ENCODE measurements at places on chromosomes 1 and 21.

- no peak for DNase-seq
These were observed 4.1 kb downstream of the CDC42BPA start for GRCh38 chr1:227314014-227314848.

- no peak for DNase-seq
These were observed 49.5 kb upstream of the IPO9 start for GRCh38 chr1:201779351-201779880.

- no peak for DNase-seq
These were observed 119.0 kb downstream of the MAST2 start for GRCh38 chr1:45922374-45922773.

DNA sequence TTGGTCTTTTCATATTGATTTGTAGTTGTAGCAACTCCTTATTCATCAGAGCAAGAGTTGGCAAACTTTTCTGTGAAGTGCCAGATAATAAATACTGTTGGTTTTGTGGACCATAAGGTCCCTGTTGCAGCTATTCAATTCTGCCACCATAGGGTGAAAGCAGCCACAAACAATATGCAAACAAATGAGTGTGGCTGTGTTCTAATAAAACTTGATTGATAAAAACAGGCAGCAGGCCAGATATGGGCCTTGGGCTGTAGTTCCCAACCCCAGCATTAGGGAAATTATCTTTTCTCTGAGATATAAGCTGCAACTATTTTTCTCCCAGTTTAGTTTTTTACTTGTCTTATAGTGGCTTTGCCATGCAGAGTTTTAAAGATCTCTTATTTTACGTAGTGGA, 469.2 kb downstream of the SMYD3 start:
- DNase-seq: no peak

- no peak for DNase-seq
These were observed 32.4 kb downstream of the EIF2D start for GRCh38 chr1:206579747-206580437.

- no peak for DNase-seq
These were observed 29.8 kb upstream of the ZBTB21 start for GRCh38 chr21:42039911-42040351.

DNA sequence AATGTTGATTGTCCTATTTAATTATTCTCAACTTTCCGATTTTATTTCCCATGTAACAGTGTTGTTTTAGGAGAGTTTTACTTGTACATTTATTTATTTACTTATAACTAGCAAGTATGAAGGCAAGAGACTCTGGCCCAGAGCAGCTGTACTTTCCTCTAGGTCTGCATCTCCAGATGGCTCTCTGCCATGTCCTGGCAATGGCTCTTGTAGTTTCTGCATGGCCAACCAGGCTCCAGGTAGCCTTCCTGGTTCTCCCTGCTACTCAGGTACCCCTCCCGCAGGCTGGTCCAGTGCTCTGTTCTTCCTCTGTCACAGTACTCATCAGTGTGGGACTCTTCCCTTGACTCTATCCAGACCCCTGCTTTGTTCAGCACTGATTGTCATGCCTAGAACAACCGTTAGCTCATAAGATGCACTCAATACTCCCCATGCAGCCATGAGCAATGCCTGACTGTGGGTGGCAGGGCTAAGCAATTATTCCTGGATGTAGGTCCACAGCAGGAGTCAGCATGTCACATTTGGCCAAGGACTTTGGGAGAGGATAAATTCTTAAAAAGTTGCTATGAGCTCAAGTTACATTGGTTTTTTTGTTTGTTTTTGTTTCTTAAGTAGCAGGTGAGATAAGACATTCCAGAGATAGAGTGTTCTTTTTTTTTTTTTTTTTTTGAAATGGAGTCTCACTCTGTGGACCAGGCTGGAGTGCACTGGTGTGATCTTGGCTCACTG, 10.9 kb upstream of the IL20 start:
- no peak for DNase-seq

GRCh38 chr1:38671221-38671620, 188.4 kb downstream of the RRAGC start:
- no peak for DNase-seq

GRCh38 chr1:3003039-3003940, 18.0 kb upstream of the ACTRT2 start:
- no peak for DNase-seq

DNA sequence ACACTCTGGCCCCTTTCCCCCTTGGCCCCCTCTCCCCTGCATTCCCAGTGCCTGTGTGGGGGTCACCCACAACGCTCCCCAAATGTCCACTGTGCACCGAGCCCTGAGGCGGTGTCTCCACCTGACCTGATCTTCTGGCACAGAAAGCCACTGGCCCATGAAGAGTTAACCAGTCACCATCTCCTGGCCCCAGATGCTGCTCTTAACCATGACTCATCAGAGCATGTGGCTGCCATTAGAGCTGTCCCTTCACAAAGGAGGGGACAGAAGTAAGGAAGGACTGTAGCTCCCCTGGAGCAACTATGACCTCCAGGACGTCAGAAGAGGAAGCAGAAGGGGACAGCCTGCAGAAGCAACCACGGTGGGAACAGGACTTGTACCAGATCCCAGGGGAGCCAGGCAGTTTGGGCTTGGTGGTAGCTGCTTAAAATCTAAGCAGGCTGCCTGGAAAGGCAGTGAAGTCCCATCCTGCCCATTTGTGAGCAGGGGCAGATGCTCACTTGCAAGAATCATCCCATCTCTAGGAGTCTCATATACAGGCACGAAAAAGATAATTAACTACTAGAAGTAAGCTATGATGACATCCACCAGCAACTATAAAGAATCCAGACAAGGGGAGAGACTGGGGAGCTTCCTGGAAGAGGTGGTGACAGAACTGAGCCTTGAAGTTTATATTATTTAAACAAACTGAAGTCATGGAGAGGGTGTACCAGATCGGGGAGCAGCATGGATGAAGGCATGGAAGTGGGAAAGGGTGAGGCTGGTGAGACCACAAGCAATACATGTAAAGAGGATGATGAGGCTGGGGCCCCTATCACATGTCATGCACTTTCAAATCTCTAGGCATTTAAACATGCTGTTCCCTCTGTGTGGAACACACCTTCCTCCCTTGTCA, 1.1 kb upstream of the TTC39A start:
- no peak for DNase-seq

GRCh38 chr1:224786533-224787250, 142.8 kb upstream of the DNAH14 start:
- DNase-seq: no peak

DNA sequence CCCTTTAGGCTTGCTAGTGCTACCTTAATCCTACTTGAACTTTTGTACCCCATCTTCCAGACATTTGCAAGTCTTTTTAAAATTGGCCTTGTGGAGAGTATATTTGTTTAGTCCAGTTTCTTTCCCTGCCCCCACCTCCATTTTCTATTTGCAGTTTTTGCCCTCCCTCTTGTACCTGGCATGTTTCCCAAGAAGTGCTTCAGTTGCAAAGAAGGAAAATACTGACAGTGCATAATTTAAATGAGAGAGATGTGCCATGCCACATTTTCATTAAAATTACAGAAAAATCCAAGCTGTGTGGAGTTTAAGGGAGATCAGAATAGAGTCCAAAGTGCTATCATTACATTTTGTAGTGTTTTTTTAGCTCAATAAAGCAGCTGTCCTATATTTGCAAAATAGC, 150.0 kb upstream of the ADGRL2 start:
- no peak for DNase-seq

DNA sequence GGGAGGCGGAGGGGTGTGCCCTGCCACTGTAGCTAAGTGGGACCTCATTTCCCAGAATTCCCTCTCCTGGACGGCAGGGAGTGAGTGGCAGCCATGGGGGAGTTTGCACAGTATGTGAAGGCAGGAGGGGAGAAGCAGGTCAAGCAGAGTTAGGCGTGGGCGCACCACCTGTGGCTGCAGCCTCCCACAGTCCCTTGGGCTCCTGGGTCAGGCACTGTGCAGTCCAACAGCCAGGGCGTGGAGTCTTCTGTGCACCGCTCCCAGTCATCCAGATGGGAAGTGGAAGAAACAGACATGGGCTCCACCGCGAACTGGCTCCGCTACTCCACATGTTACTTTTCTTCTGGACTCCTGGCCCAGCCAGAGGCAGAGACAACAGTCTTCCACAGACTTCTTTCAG, 85.4 kb upstream of the TIAM1 start:
- no peak for DNase-seq

DNA sequence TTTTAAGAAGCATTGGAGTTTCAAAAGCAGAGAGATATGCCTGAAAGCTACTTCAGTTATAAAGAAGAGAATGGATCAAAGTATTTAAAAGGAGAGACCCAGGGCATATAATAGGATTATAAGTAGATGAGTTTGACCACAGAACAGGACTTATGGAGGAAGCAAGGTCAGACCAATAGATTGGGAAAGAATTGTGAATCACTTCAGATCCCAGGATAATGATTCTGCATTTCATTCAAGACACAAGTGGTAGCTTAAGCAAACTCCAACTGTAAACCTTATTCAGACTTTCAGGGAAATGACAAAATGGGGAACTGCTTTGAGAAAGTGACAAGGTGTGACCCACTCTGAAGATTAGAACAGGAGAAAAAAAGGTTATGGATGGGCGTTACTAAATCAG, 18.9 kb upstream of the OR10J5 start:
- no peak for DNase-seq

- no peak for DNase-seq
These were observed 697 bp upstream of the C21orf91 start for GRCh38 chr21:17819877-17820229.

DNA sequence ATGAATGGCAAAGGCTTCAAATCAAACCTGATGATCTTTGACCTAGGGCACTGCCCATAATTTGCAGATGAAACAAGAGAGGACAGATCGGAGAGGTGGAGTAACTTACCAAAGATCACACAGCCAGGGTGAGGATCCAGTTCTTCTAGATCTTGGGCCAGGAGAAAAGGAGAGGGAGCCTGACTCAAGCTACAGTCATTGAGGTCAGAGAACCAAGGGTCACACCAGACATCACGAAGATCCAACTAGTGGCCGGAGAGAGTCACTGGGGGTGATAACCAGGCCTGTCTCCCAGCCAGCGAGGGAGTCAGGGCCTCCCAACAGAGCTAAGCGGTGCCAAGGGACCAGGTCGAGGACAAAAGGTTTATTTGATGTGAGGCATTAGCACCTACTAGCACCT, 115.0 kb downstream of the RIPK4 start:
- DNase-seq: no peak

- DNase-seq: no peak
These were observed 132.4 kb downstream of the ROR1 start for GRCh38 chr1:63906047-63906704.

GRCh38 chr1:25738499-25738898, 61.5 kb upstream of the SELENON start:
- DNase-seq: no peak

DNA sequence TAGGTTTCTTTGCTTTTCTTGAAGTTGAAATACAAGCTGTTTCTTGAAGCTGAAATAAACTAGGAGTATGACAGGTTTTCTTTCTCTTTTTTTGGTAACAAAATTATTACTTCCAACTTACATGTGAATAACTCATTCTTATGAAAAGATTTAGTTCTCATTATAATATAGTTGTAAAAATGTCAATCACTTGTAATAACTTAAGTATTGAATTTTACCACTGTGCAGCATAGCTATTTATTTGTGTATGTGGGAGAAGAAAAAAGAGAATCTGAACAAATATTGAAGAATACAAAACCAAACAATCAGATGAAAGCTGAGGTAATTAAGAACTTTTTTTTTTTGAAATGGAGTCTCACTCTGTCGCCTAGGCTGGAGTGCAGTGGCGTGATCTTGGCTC, 11.1 kb downstream of the CLIC4 start:
- DNase-seq: no peak

DNA sequence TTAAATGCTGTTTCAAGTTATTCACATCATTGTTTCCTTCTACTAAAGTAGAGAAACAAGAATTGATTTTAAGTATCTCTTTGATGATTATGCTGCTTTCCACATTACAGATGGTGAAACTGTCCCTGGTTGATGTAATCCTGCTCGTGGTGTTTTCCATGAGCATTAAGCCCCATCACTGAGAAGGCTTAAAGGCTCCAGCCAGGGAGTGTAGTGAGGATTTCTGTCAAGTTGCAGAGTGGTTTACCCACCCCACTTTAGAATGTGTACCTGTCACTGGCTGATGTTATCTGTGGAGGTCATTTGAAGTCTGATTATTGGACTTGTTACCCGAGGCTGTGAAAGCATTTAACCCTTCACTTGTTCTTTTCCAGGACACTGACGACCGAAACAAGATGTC, 12.9 kb downstream of the CERS2 start:
- no peak for DNase-seq

- DNase-seq: no peak
These were observed 2.0 kb downstream of the HCN3 start for GRCh38 chr1:155279268-155279667.

DNA sequence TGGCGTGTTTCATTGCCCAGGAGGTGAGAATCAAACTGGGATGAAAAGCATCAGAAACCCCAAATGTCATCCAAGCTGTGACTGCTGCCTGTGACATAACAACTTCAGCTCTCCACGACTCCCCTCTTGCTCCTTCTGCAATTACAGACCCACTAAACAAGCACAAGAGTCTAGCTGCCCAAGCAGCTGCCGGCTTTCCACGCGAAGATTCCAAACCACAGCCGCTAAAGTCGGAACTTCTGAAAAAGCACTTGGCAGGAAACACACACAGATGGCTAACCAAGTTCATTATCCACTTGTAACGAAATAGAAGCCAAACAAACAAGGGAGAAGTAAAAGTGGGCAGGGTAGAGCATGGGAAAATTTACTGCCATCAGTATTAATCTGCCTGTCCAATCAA, 198.1 kb downstream of the SLC35F3 start:
- DNase-seq: no peak

DNA sequence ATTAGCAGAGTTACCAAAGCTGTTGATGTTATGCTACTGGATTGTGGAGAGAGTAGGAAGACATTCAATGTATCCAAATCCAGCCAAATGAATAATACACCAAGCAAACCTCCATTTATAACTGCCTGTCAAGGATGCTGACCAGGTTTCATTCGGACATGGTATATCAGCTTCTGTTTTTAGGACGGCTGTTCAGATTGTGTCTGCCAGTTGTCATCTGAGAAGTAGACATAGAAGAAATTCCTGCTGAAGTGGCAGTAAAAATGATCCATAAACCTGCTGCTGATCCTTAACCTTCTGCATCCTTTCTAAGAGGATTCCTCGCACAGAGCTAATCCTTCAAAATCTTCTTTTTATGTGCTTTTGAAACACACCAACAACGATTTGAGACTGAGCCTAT, 663.6 kb upstream of the PLXNA2 start:
- DNase-seq: no peak

GRCh38 chr1:22111115-22111514, 31.8 kb downstream of the WNT4 start:
- no peak for DNase-seq

- DNase-seq: no peak
These were observed 1.1 kb upstream of the CIART start for GRCh38 chr1:150281221-150281757.
